ENCODE measurements at places on chromosomes 11 and 22. TPM values are rescaled to one million over a fixed set of nuclear protein-coding genes. Genes with fewer than 3 reads are reported as not detected.

Gene FGF19
- not detected for total RNA-seq

Gene NDUFS8
- 84.6 TPM for total RNA-seq

Gene KCNQ1OT1
- 2.3 TPM for total RNA-seq

Gene OR51E2
- not detected for total RNA-seq

All from vein endothelial cell (primary cell).